Stimulated activated CD8-positive, alpha-beta memory T cell treated with anti-CD3 and anti-CD28 coated beads, Interleukin-4, amount 100 ng/mL, for 1 hour (primary cell): ENCODE measurements at places on chromosomes 2 and 18.
A peak's percentile ranks its signal among the peaks of the same experiment; 100 is the strongest.

- no peak for DNase-seq
Measured at GRCh38 chr2:24239553-24239952, 64.7 kb downstream of the FAM228A start.

- DNase-seq, result no peak
Measured at GRCh38 chr2:176128982-176129796, at the start of gene HOXD8. TSS of gene HOXD8 (plus strand) at chr2:176129705. CDS start at chr2:176130367, 662 bp downstream.

GRCh38 chr2:224211181-224211480 is 172.0 kb upstream of the SERPINE2 start:
- DNase-seq, result no peak

GRCh38 chr18:49061239-49061990 is 110.7 kb upstream of the SMAD7 start:
- DNase-seq, result no peak

- no peak for DNase-seq
Measured at GRCh38 chr2:4047961-4048891, 344.9 kb downstream of the DCDC2C start.

GRCh38 chr2:34912084-34912483 is 1313.0 kb upstream of the FAM98A start:
- no peak for DNase-seq

DNA sequence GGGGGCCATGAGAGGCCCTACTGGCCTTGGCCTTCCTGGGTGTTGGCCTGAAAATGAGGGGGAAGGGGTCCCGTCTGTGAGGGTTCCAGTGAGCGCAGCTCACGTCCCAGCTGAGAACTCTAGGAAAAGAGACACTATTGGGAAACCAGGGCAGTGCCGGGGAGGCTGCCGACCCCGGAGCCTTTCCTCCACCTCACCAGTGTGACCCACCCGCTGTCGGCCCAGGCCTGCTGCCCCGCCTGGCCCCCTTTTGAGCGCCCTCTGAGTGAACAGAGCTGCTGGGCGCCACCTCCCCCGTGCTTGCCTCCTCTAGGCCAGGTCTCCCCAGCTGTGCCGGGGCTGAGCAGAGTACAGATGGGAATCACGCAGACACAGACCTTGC is 17.5 kb upstream of the ARHGEF4 start:
- no peak for DNase-seq

- DNase-seq, result no peak
Measured at GRCh38 chr2:10405448-10405847, 42.7 kb downstream of the ODC1 start.

DNA sequence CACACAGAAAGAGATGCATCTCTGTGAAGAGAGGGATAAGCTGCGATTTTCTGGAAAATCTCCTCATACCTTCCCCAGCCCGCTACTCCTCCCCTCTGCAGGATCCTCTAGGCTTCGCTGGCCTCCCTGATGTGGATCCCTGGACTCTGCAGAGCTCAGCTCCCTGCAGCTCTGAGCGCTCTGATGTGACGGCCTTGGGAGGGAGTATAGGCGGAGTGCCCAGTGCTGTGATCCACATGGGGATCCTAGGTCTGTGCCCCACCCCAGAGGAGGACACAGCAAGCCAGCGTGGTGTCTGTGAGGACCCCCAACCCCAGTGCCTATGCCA is 111.0 kb downstream of the GYPC start:
- no peak for DNase-seq

- DNase-seq, result no peak
Measured at GRCh38 chr2:4507661-4508060, 804.3 kb downstream of the DCDC2C start.

DNA sequence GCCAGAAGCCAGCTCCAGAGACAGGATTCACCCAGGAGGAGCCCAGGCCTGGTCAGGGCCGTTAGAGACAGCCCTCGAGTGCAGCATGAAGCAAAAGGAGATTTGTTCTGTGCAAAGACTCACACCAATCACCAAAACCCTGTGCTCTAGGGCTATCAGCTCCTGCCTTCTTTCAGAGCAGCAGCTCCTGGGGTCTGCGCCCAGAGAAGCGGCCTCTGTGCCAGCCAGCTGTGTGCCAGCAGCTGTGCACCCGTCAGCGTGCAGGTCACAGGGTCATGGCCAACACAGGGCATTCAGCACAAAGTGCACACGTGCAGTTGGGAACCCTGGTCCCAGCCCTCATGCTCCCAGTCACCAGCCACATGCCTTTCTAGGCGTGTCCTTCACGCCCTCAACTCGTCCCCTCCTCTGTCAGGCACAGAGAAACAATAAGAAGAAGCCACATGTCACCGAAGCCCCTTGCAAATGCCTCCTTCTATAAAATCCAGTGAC is 49.3 kb downstream of the ZNF516 start:
- DNase-seq, result no peak

GRCh38 chr2:234994438-234995321 is 42.9 kb downstream of the SH3BP4 start:
- DNase-seq, result no peak

DNA sequence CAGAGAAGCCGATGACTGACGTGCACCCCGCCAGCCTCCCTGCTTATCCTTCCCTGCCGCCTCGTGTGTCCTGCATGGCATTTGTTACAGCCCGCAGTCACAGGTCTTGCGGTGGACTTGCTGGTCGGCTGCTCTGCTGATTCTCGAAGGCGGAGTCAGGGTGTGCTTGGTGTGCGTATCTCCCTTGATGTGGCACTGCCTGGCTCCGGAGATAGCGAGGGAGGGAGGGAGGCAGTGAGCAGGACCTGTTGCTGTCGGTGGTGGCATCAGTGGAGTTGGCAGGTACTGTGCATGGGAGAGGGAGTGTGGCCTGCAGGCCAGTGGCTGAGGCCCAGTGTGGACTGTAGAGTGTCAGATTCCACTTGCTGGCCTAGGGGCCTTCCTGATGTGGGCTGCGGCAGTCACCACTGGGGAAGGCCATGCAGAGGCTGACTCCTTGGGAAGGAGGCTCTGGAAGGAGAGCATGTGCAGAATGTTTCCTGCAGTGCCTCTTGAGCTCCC is 198.9 kb downstream of the AGAP1 start:
- no peak for DNase-seq

GRCh38 chr2:164843346-164843911 is 1.8 kb upstream of the COBLL1 start:
- no peak for DNase-seq

DNA sequence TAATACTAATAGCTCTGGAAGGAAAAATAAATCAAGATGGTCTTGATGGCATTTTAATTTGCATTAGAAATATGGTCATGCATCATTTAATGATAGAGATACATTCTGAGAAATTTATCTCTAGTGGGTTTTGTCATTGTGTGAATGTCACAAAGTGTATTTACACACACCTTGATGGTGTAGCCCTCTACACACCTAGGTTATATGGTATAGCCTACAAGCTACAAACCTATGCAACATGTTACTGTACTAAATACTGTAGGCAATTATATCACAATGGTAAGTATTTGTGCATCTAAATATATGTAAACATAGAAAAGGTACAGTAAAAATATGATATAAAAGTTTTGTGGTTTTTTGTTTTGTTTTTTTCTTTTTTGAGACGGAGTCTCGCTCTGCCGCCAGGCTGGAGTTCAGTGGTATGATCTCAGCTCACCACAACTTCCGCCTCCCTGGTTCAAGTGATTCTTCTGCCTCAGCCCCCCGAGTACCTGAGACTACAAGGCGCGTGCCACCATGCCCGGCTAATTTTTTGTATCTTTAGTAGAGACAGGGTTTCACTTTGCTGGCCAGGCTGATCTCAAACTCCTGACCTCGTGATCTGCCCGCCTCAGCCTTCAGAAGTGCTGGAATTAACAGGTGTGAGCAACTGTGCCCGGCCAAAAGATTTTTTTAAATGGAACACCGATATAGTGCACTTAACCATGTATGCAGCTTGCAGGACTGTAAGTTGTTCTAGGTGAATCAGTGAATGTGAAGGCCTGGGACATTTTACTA is 83.7 kb upstream of the UBXN4 start:
- peak; percentile 5 for DNase-seq

DNA sequence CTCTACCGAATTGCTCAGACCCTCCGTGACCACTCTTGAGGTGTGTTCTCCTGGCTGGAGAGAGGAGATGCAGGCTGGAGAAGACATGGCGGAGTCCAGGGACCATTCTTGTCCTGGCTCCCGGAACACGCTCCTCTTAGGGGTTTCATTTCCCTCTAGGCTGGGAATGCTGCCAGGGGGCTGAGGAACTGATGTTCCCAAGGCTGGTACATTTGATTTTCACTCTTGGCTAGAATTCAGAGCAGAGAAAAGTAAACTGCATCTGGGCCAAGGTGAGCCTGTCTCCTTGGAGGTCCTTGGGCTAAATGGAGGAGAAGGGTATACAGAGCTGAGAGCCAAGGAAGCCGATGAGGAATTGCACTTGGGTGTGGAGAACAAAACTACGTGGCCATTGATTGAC is 28.2 kb upstream of the LBH start:
- DNase-seq, result no peak

GRCh38 chr18:9704233-9705118 is 3.6 kb upstream of the RAB31 start:
- DNase-seq, result no peak

GRCh38 chr2:71528131-71528591 is 74.8 kb downstream of the DYSF start:
- no peak for DNase-seq

DNA sequence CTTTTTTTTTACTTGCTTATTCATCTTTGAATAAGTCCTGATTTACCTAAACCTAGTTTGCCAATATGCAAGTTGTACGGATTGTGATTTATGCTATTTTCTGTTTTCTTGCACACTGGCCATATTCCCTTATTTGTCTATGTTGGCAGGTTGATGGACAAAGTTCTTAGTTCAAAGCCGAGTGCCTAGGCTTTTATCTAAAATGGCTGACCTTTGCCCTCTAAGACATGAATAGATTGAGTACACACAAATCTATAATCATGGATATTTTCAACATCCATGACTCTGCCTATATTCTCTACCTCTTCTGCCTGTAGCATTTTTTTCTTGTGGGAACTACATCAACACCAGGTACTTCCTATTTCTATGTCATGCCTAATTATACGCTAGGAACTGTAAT is 171.7 kb downstream of the TMEFF2 start:
- DNase-seq, result no peak

GRCh38 chr2:38539086-38539485 is 63.6 kb downstream of the HNRNPLL start:
- no peak for DNase-seq

DNA sequence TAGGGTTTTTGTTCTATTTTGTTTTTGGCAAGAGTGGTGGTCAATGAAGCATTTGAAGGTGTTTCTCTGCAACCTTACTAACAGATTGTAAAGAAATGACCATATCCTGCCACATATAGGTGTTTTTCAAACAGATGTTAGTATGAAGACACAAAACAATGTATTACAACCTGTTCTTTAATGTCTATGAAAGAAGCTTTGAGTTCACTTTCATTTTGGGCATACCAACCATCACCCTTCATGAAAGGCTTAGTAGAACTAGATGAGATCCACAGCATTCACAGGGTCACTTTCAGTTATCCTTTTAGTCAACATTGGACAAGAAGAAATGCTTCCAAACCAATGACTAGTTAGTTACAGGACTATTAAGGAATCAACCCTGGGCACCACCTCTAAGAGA is 95.1 kb downstream of the EHBP1 start:
- DNase-seq, result no peak

GRCh38 chr2:205780645-205781044 is 98.3 kb downstream of the NRP2 start:
- no peak for DNase-seq

- no peak for DNase-seq
Measured at GRCh38 chr2:101058386-101058785, 56.3 kb downstream of the RPL31 start.

DNA sequence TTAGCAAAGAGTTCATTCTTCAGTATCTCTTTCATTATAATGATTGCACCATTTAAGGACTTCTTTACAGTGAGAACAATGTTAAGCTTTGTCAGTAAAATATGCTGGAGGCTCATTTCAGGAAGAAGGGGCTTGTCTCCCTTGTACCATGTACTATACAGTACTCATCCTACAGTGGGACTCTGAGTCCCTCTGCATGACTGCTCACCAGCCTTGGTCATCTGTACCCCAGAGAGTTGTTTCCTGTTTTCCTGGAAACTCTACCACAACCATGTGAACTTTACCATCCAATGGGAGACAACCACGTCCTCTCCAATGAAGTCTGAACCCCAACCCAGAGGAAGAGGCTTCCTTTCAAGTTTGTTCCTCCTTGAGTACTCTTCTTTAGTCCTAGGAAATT is 1171.1 kb upstream of the CRIM1 start:
- DNase-seq, result no peak

DNA sequence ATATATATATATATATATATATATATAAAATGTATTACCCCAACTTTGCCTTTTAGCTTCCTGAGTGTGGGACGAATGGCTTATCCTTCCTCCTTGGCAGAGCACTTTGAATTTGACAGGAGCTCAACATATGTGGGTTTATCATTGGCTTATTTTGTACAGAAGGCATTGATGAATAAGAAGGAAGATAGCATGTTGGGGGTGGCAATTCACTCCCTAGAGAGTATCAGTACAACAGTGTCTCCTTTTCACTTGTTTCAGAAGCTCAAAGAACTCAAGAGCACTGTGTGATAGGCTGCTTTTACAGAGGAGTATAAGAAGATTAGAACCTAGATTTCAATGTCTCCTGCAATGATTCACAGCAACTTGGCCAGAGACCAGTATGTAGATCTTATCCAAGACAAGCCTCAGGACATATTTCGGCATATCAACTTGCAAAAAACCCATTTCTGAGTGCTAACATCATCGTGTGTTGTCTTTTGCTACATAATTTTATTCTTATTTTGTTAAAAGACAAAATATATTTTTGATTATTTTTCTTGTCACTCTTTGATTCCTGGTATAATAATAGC is 345.8 kb downstream of the SOCS6 start:
- DNase-seq, result no peak

- no peak for DNase-seq
Measured at GRCh38 chr2:163364736-163365135, 371.1 kb downstream of the FIGN start.

DNA sequence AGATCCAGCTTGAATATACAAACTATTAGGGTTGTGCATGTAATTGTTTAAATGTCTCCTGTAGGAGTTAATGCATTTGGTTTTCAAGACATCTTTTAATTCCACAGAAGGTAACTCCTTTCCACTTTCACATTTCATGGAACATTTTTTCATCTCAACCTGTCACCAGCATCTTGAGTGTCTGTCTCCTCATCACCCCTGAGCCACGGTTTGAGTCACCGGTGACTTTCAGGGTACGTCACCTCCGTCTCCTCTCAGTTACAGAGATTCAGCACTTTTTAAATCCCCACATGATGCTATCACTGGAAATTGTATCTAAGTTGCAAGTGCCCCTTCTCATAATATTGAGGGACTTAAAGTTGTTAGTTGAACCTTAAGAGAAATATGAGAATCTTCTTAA is 25.3 kb downstream of the GPR55 start:
- DNase-seq, result no peak

DNA sequence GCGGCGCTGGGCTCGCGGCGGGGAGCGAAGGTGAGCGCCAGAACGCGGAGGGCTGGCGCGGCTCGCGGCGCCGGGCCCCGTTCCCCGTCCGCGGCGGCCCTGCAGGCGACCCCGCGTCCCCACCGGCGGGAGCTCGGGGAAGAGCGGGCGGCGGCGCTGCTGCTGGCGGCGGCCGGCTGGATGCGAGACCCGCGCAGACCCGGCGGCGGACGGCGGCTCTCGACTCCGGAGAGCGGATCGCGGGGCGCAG is 213 bp downstream of the DOK6 start:
- DNase-seq, result no peak

- no peak for DNase-seq
Measured at GRCh38 chr2:145927131-145927950, 1407.4 kb upstream of the ZEB2 start.

GRCh38 chr2:127122361-127123027 is 15.5 kb upstream of the BIN1 start:
- DNase-seq, result no peak
